Esophagus squamous epithelium (tissue), 5 donors: ENCODE measurements at places on chromosomes 1 and 21.

DNA sequence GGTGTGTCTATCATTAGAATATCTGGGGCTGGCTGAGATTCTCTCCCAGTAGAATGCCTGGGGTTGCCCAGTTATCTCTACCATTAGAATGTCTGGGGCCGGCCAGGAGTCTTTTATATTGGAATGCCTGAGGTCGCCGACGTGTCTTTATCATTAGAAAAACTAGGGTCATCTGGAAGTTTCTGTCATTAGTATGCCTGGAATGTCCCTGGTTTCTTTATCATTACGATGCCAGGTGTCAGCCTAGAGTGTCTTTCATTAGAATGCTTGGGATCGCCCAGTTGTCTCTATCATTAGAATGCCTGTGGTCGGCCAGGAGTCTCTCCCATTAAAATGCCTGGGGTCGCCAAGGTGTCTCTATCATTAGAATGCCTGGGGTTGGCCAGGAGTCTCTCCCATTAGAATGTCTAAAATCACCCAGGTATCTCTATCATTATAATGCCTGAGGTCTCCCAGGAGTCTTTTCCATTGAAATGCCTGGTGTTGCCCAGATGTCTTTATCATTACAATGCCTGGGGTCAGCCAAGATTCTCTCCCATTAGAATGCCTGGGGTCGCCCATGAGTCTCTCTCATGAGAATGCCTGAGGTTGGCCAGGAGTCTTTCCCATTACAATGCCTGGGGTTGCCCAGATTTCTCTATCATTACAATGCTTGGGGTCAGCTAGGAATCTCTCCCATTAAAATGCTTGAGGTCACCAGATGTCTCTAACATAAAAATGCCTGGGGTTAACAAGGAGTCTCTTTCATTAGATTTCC, 53.2 kb downstream of the RNF187 start:
- DNase-seq = no peak

- DNase-seq = no peak
Measured at GRCh38 chr1:185869590-185869989, 135.4 kb downstream of the HMCN1 start.

DNA sequence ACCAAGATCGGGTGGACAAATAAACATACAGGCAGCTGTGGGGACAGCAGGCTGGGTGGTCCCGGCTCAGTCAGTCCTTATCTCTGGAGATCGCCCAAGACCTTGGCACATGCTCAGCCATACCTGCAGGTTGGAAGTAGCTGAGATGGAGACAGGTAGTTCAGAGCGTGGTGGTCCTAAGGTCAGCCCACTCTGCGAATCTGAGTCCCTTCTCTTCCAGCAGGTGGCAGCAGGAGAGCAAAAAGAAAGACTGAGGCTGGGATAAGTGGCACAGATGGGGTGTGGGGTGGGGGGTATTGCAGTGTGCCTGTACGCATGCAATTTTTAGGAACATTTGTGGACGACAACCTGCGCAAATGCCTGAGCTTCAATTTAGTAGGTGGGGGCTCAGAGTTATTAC, 104.9 kb downstream of the TENT5C start:
- DNase-seq = no peak

- no peak for DNase-seq
Measured at GRCh38 chr1:25033828-25034705, 104.0 kb upstream of the RUNX3 start.

- no peak for DNase-seq
Measured at GRCh38 chr1:243354511-243355153, 98.8 kb downstream of the SDCCAG8 start.
